ENCODE measurements at places on chromosomes 16 and 17.

GRCh38 chr16:6104428-6104827, 1006.8 kb upstream of the EEF2KMT start:
- DNase-seq: no peak

DNA sequence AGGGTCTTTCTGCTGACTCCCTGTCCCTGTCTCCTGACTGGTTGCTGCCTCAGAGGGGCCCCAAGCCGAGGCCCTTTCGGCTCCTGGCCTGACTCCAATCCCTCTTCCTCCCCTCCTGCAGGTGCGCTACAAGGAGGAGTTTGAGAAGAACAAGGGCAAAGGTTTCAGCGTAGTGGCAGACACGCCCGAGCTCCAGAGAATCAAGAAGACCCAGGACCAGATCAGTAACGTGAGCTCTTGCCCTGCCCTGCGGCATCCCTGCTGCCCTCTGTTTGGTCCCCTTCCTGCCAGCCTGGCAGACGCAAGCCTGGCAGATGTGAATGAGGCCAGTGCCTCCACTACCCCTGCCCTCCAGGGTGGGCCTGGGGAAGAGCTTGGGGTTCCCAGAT, 27.1 kb upstream of the LASP1NB start:
- no peak for DNase-seq

- peak; percentile 84 for DNase-seq
Measured at GRCh38 chr17:7589204-7589868, 558 bp downstream of the SOX15 start.

DNA sequence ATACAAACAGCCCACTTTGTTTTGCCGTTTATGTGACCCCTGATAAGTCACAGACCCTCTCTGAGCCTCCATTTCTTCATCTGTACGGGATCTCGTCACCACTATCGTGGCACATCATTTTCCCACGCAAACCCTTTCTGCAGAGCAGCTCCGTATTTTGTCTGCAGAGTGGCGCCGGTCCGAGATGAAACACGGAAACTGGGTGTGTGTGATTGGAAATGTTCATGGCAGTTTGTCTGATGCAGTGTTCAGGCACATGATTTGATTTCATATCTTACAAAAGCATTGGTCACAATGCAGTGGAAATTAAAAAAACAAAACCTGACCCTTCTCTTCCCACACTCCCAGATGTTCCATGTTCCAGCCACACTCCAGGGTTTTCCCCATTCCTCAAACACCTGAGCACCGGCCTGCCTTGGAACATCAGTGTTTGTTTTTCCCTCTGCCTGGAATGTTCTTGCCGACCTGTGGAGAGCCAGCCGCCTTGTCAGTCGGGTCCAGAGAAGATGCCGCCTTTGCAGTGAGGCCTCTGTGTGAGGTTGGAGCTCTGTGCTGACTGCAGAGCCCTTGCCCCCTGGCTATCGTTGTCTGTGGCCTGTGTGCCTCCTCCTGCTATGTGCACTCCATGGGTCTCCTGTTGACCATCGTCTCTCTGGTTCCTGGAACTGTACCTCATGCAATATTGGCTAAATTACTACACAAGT, 39.2 kb downstream of the NT5M start:
- DNase-seq: peak; percentile 10

DNA sequence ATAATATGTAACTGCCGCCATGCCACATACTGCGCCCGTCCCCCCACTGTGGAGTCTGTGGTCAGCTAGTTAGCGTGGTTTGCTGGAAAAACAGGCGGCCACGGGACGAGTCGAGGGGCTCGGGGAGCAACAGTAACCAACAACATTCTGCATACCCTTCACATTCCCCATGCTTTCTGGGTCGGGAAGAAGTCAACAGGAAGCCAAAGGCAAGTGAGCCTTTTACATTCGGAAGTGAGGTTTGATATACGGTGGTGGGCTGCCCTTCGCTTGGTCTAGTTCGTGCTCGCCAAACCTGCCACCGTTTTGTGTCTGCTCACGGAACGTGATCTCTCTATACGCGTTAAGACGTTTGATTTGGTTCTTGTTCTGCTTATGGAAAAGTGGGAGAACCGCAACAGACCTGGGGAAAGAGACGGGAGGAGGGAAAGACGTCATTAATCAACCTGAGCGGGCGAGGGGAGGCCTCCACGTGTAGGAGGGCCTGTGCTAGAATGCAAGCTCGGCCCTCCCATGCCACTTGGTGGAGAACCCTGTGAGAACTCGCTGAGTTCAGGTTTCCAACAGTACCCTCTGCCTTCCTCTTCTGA, 28.9 kb upstream of the CFAP20 start:
- DNase-seq: no peak
